ENCODE measurements at places on chromosomes 2 and 18. TPM values are rescaled to one million over a fixed set of nuclear protein-coding genes. Genes with fewer than 3 reads are reported as not detected.

Gene TPO
- not detected for total RNA-seq

Gene CREG2
- not detected for total RNA-seq

Gene M1AP
- total RNA-seq: 1.7 TPM

Gene NEB
- total RNA-seq: 0.07 TPM

Gene RAPH1
- total RNA-seq: 33.4 TPM

Gene MC2R
- total RNA-seq: not detected

Gene CTAGE1
- not detected for total RNA-seq

- no peak for DNase-seq
These were observed 81.5 kb downstream of the MAPRE2 start for GRCh38 chr18:35122586-35123224.

- DNase-seq: no peak
These were observed 259.1 kb downstream of the SS18 start for GRCh38 chr18:25831301-25831701.

DNA sequence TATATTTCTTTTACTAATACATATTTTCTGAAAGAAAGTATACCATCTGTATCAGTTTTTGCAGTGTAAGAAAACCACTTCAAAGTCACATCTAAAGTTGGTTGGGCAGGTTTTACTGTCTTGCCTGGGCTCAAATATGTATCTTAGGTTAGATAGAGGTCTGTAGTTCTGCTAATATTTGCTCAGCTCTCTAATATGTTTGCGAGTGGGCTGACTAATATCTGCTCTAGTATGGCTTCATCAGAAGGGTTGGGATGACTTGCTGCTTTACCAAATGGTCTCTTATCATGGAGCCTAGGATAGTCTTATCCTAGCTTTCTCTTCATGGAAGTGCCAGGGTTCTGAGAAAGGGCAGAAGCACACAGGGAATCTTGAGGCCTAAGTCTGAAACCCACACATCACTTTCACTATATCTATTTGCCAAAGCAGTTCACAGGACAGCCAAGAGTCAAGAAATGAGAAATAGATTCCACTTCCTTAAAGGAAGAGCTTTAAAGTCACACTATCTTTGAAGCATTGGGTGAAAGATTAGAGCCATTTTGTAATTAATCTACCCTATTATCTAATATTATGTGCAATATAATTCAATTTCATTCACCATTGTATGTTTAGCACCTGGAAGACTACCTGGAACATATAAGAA is 610.0 kb downstream of the KCNJ3 start:
- no peak for DNase-seq

GRCh38 chr2:21804151-21804550 is 680.4 kb downstream of the TDRD15 start:
- no peak for DNase-seq

GRCh38 chr18:24786027-24786426 is 325.6 kb downstream of the HRH4 start:
- no peak for DNase-seq

DNA sequence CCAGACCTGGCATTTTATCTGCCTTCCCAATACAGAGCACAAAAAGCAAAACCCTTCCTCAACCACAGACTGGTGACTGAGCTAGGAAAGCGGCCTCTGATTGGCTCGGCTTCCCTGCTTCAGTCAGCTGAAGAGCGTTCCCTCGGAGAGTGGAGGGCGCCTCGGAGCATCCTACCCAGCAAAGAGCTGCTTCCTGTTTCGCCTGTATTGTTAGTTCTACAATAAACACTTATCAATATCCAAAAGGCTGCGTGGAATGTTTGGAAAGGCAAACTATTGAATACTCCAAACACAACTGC is 125.0 kb downstream of the CACNB4 start:
- no peak for DNase-seq

GRCh38 chr2:47888581-47889280 is 17.6 kb downstream of the FBXO11 start:
- no peak for DNase-seq

DNA sequence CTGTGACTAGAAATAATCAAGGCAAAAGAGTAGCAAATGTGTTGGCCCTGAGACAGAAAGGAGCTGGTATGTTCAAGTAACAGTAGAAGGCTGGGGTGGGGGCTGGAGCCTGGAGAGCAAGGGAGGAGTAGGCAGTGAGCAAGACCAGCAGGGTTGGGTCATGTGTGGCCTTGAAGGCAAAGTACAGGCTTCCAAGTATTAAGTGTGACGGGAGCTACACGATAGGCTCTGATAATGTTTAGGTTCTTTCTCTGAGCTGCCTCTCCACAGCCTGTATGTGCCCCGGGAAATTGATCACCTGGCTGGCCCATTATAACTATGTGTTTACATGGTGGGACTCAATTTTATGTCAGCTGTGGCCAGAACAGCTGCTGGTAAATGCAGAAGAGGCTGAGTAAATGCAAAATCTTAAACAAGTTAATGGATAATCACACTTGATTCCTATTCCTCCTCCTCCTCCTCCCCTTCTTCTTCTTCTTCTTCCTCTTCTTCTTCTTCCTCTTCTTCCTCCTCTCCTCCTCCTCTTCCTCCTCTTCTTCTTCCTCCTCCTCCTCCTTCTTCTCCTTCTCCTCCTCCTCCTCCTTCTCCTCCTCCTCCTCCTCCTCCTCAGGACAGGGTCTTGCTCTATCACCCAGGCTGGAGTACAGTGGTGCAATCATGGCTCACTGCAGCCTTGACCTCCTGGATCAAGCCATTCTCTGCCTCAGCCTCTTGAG is 9.3 kb downstream of the IL1F10 start:
- DNase-seq: no peak

DNA sequence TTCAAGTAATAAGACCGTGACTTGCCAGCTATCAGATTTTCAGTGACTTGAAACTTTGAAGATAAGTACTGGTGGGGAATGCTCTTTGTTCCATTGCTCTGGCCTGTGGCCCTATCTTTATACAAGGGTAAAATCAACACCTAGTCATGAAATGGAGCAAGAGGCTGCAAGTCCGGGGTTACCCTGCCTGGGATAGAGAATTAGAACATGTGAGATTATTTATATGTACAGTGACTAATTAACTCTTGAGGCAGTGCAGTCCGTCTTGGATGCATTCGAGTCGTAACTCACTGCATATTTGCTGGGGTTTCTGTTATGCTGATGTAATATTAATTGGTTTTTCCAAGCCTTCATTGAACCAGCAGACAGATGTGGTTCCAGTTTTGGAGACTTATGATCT is 105.8 kb upstream of the LYPD6 start:
- no peak for DNase-seq

GRCh38 chr2:50556934-50557575 is 474.9 kb downstream of the NRXN1 start:
- DNase-seq: no peak

GRCh38 chr2:114735126-114735525 is 292.7 kb downstream of the DPP10 start:
- DNase-seq: no peak

DNA sequence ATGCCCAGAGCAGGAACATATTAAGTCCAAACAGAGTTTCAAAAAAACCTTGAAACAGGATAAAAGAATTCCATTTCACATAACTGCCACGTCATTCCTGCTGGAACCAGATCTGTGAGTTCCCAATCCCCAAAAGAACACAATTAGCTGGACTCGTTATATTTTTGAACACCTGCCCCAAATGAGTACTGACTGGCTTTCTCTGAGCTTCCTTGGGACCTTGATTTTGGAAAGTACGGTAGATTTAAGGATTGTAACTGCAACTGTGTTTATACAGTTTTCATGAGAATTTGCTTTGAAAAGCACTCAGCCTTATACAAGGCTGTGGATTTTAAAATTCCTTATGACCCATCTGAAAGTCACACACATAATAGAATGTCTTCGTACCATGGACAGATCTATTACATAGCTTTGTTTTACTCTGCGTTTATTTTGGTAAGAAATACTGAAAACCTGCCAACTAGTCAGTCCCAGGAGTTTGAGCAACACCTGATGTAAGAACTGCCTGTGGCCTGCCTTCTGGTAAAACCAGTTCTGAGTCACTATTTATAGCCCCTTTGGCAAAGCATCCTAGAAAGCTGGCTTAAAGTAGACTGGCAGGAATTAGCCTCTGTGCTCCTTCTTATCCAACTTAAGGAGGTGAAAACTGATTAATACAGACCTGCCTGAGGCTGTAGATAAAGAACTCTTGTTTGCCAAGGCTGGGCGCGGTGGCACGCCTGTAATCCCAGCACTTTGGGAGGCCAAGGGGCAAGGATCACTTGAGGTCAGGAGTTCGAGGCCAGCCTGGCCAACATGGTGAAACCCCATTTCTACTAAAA is 48.1 kb downstream of the MERTK start:
- DNase-seq: peak; percentile 82

- no peak for DNase-seq
These were observed 79.3 kb upstream of the ARL5A start for GRCh38 chr2:151907286-151908203.

DNA sequence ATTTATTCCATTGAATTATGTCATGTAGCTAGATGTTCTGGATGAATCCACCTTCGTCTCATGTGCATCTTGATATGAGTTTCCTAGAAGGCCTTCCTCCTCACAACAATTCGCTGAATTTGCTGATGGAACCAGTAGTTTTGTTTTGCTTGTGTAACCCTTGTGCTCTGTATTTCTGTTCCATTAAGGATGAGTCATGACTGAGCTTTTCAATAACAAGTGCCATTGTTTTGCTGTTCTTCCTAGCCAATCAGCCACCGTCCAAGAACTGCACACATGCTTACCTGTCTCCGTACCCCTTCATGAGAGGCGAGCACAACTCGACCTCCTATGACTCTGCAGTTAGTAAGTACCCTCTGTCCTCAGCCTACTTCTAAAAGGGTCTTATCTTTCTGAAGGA is 2.3 kb downstream of the TMEM182 start:
- no peak for DNase-seq

DNA sequence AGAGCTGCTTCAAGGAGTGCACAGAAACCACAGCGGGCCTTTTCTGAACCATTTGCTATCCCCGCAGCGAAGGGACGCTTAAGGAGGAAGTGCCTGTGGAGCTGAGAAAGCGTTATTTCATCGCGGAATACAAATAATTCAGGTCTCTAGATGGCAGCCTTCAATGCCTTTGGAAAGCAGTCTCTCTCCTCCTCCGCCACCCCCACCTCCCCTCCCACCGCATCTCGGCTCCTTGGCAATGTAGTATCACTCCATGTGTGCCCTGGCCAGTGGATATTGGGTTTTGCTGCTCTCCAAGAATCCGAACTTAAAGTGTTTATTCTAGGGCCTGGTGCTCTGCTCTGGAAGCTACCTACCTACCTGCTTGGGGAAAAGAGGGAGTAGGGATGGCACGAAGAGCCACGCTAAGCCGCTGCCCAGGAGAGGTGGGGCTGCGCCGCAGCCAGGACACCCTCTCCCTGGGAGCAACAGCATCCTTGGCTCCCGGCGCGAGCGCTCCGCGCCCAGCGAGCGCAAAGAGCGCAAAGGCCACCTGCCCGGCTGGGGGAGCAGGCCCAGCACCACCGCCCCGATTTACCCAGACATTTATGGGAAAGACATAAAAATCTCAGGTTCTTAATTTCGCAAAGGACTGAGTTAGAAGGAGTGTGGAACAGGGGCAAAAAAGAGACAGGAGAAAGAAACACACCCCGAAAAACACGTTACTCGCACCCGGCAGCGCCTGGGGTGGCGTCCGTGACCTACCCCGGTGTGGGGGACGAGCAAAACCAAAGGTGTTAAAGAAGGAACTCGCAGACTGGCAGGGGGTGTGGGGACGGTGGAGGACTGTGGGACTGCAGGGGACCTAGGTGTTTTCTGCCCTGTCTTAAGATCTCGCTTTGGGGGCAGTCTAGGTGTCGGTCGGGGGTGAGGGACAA is 1.0 kb downstream of the SPHKAP start:
- no peak for DNase-seq

DNA sequence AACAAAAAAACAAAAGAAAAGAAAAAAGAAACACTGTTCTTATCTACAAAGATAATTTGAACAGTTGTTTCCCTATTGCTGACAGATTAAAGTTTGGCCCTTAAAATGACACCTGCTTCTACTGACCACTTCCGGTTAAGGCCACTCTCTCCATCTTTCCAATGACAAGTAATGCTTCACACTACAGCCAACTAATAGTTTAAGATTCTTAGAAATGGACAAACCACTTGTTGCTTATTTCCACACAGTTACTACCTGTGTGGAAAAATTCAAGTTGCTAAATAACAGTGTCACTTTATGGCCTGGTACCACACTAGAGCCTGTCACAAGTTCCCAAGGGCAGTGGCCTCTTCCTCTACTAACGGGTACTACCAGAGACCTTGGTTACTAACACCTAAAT is 2.4 kb downstream of the TMEM185B start:
- no peak for DNase-seq

DNA sequence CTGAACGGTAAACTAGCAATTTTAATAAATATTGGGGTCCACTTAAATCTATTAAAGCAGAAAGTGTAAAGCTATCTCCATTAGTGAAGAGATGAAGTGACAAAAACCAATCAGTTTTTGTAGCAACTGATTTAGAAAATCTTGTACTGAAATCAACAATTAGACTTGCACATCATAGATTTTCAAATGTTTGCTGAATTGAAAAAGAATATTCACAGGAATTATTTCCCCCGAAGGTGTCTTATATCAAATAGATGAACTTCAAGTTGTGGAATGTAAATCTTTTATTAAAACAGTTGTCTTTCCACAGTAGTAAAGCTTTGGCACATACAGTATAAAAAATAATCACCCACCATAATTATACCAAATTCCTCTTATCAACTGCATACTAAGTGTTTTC is 48.7 kb downstream of the ATIC start:
- DNase-seq: no peak

DNA sequence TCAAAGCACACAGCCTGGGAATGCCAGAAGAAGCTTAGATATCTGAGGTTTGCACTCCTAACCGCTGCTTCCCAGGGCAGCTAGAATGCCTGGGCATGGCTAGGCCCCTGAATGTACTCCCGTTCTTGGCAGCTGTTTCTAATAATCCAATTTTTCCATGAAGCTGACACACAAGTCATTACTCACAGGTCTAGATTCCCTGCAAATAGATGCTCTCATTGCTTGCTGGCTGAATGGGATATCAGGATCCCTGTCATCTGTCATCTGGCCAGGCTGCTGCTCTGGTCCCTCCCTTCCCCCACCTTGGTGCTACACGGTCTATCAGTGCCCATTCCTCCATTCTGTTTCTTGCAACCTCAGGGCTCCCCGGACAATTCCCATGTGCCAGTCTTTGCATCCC is 40.7 kb upstream of the TEX51 start:
- no peak for DNase-seq

- DNase-seq: no peak
These were observed 90.0 kb upstream of the SLC14A2 start for GRCh38 chr18:45525301-45525700.

GRCh38 chr2:158213773-158214172 is 112.1 kb downstream of the UPP2 start:
- DNase-seq: no peak
